ENCODE measurements at places on chromosomes 2 and 18. TPM values are rescaled to one million over a fixed set of nuclear protein-coding genes. Genes with fewer than 3 reads are reported as not detected.

Gene FOXI3
- not detected for total RNA-seq

Gene NEB
- total RNA-seq = 0.68 TPM

Gene ANKRD44
- 34.2 TPM for total RNA-seq

- H3K27me3 ChIP-seq = no peaks in the 10 kb centered on the region
- peaks cover 8% of the 10 kb centered on the region for H3K36me3 ChIP-seq
- H3K4me3 ChIP-seq = no peak overlapping the region
- H3K27ac ChIP-seq = no peak overlapping the region
These were observed 8.6 kb downstream of the OXER1 start for GRCh38 chr2:42755191-42755880.

- peaks cover 44% of the 10 kb centered on the region for H3K4me1 ChIP-seq
- peak overlapping the region; percentile 69 for H3K27ac ChIP-seq
- no peaks in the 10 kb centered on the region for H3K36me3 ChIP-seq
- H3K27me3 ChIP-seq = no peaks in the 10 kb centered on the region
- no peak overlapping the region for H3K4me3 ChIP-seq
These were observed 4.4 kb upstream of the SMAD7 start for GRCh38 chr18:48954886-48955819.

DNA sequence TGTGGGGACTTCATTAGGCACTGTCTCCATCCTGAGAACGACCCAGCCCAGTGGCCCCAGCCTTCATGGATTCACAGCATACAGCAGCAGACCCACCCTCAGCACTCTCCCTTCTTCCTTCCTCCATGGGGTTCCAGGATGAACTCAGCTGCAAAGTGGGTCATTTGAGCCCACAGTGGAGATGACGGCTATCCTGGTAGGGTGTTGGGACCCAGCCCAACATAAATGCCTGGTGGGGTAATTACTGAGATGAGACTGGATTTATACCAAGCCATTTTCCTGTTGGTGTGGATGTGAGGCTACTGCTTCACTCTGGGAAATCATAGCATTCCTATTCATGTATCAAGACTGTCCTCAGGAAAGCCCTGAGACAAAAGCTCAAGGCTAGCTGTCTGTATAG, 536.7 kb upstream of the TNP1 start:
- peaks cover 55% of the 10 kb centered on the region for H3K4me1 ChIP-seq
- peak overlapping the region; percentile 73 for H3K27ac ChIP-seq
- no peaks in the 10 kb centered on the region for H3K36me3 ChIP-seq
- H3K27me3 ChIP-seq = no peaks in the 10 kb centered on the region
- no peak overlapping the region for H3K4me3 ChIP-seq

DNA sequence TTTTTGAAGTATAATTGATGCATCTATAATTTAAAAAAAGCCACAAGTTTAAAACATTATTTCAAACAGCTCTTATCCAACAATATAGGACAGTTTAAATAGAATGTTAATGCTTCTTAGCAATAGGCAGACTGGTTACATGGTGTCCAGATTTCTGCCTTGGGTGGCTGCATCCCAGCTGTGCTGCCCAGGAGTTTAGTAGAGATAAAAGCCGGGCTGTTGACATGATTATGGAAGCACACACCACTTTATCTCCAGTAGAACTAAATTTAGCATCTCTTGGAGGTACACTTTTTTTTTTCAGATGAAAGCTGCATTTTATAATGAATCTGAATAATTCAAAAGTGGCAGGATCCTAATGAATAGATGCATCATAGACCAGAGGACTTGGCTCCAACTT, 309.7 kb downstream of the PLCL1 start:
- H3K36me3 ChIP-seq = no peaks in the 10 kb centered on the region
- H3K27ac ChIP-seq = no peak overlapping the region
- H3K27me3 ChIP-seq = no peaks in the 10 kb centered on the region
- DNase-seq = no peak

GRCh38 chr18:8998481-8999217, 103.8 kb upstream of the NDUFV2 start:
- no peak overlapping the region for H3K4me3 ChIP-seq
- no peak for DNase-seq
- H3K36me3 ChIP-seq = no peaks in the 10 kb centered on the region
- peaks cover 28% of the 10 kb centered on the region for H3K4me1 ChIP-seq
- no peak overlapping the region for H3K27ac ChIP-seq

- no peak for DNase-seq
- no peaks in the 10 kb centered on the region for H3K36me3 ChIP-seq
- no peak overlapping the region for H3K4me3 ChIP-seq
These were observed 207.0 kb upstream of the FANCL start for GRCh38 chr2:58448065-58448507.

GRCh38 chr18:32446780-32447179, 23.9 kb downstream of the GAREM1 start:
- DNase-seq = no peak
- H3K4me1 ChIP-seq = no peaks in the 10 kb centered on the region
- no peak overlapping the region for H3K4me3 ChIP-seq
- no peaks in the 10 kb centered on the region for H3K27me3 ChIP-seq
- no peak overlapping the region for H3K27ac ChIP-seq

DNA sequence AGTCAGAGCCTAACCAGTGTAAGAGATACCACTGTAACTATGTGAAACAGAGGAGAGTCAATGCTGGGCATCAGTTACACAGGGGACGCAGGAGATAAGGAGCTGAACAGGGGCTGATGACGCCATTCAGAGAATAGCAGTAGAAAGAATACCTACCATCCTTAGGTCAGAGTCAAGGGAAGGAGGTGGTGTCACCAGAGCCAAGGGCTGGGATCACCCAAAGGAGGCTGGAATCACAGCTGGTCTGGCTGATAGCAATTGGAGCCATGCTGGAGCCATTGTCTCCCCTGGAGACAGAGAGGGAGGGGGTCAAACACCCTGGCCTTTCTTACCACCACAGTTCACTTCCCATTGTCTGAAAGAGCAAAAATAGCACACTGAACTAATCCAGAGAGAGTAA, 37.3 kb upstream of the C18orf32 start:
- H3K4me1 ChIP-seq = no peaks in the 10 kb centered on the region
- no peak overlapping the region for H3K4me3 ChIP-seq
- H3K27ac ChIP-seq = no peak overlapping the region
- no peaks in the 10 kb centered on the region for H3K36me3 ChIP-seq
- no peaks in the 10 kb centered on the region for H3K27me3 ChIP-seq

- H3K4me3 ChIP-seq = no peak within 1 kb of the TSS
- H3K36me3 ChIP-seq = no peaks in the 10 kb centered on the region
- H3K27ac ChIP-seq = no peak within 1 kb of the TSS
- H3K27me3 ChIP-seq = no peaks in the 10 kb centered on the region
- no peak for DNase-seq
These were observed at the start of gene ERMN for GRCh38 chr2:157325786-157326185. TSS of gene ERMN (minus strand) at chr2:157325824. CDS start at chr2:157325642, 182 bp downstream.

- DNase-seq = no peak
- no peak overlapping the region for H3K4me3 ChIP-seq
- no peaks in the 10 kb centered on the region for H3K27me3 ChIP-seq
- no peaks in the 10 kb centered on the region for H3K36me3 ChIP-seq
These were observed 3.0 kb upstream of the GCG start for GRCh38 chr2:162155093-162155492.

GRCh38 chr2:223300326-223300725, 248.3 kb downstream of the KCNE4 start:
- no peaks in the 10 kb centered on the region for H3K4me1 ChIP-seq
- no peak overlapping the region for H3K27ac ChIP-seq
- no peaks in the 10 kb centered on the region for H3K27me3 ChIP-seq
- H3K36me3 ChIP-seq = no peaks in the 10 kb centered on the region
- no peak overlapping the region for H3K4me3 ChIP-seq
- DNase-seq = no peak

GRCh38 chr2:71781695-71782228, 328.4 kb downstream of the DYSF start:
- no peaks in the 10 kb centered on the region for H3K36me3 ChIP-seq
- DNase-seq = no peak
- H3K4me3 ChIP-seq = no peak overlapping the region

DNA sequence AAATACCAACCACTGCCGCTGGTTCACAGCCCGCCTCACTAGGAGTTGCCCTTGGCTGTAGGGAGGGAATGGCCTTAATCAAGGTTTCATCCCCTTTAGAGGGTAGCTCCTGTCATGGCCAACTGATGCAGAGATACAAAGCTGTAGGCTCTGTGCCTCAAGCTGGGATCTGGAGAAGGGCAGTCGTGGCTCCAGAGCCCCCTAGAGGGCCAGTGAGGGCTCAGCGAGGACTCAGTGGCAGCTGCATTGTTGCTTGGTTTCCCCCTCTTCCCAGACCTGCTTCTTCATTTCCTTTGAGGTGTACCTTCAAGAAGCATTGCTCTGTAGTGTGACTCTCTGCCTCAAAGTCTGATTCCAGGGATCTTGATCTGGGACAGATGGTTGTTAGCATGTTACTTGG, 302.1 kb downstream of the LPIN1 start:
- H3K4me3 ChIP-seq = no peak overlapping the region
- no peaks in the 10 kb centered on the region for H3K36me3 ChIP-seq
- no peaks in the 10 kb centered on the region for H3K4me1 ChIP-seq

DNA sequence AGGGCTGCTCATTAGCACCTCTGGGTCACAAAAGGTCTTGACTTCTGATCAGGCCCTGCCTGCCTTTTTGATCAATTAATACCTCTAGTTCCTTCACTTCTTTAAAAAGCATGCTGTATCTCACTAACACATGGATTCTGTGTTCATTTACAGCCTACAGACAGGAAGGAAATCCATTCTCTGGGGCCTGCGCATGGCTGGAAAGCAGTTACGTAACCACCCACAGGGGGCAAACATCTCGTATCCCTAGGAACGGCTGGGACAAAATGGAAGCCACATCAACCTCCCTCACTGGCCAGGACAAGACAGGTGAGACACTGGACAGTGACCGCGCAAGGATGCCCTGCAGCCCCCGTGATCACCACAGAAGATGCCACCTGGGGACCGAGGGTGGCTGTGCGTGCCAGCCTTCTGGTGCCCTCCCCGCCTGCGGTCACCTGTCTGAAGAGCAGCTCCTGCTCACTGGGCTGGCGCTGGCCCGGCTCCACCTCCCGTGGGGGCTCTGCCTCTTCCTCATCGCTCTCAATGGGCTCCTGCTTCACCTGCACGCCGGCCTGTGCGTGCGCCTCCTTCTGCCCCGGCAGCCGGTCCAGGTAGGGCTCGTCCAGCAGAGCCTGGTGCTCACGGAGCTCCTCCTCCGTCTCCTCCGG, 266.9 kb downstream of the TWIST2 start:
- DNase-seq = no peak
- no peak overlapping the region for H3K4me3 ChIP-seq
- H3K27me3 ChIP-seq = no peaks in the 10 kb centered on the region
- no peaks in the 10 kb centered on the region for H3K4me1 ChIP-seq
- H3K36me3 ChIP-seq = peaks cover 15% of the 10 kb centered on the region

- peaks cover 34% of the 10 kb centered on the region for H3K27me3 ChIP-seq
- no peaks in the 10 kb centered on the region for H3K4me1 ChIP-seq
- peak; percentile 40 for DNase-seq
- H3K27ac ChIP-seq = no peak overlapping the region
These were observed 3.2 kb upstream of the CYP26B1 start for GRCh38 chr2:72150861-72151356.

DNA sequence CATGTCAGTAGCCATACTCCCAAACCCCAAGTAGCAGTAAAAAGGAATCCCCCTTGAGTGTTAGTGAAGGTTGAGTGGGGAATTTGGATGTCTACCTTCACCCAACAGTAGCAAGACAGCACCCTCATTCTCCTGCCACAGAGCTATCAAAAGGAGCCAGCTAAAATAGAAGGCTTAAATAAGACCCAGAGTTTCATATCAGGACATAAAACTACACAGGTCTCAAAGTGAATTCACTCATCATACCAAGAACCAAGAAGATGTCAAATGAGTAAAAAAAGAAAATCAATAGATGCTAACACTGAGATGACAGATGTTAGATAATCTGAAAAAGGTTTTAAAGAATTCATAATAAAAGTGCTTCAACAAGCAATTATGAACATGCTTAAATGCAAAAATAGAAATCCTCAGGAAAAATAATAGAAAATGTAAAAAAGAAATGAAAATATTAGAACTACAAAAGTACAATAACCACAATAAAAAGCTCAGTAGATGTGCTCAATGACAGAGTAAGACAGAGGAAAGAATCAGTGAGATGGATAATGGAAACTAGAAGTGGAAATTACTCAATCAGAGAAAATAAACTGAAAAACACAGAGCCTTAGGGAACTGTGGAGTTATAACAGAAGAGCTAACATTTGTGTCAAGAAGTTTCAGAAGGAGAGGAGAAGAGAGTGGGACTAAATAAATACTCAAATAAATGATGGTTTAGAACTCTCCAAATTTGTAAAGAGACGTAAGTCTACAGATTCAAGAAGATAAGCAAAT, 90.5 kb downstream of the EDAR start:
- H3K36me3 ChIP-seq = no peaks in the 10 kb centered on the region
- DNase-seq = no peak
- no peak overlapping the region for H3K4me3 ChIP-seq

GRCh38 chr18:55473058-55473457, 114.9 kb downstream of the TCF4 start:
- peaks cover 6% of the 10 kb centered on the region for H3K4me1 ChIP-seq
- no peak overlapping the region for H3K27ac ChIP-seq
- no peaks in the 10 kb centered on the region for H3K27me3 ChIP-seq
- no peak overlapping the region for H3K4me3 ChIP-seq
- no peak for DNase-seq

GRCh38 chr2:54041135-54041534, 70.3 kb upstream of the PSME4 start:
- no peaks in the 10 kb centered on the region for H3K36me3 ChIP-seq
- no peak for DNase-seq
- no peaks in the 10 kb centered on the region for H3K27me3 ChIP-seq
- H3K27ac ChIP-seq = no peak overlapping the region
- peaks cover 6% of the 10 kb centered on the region for H3K4me1 ChIP-seq

DNA sequence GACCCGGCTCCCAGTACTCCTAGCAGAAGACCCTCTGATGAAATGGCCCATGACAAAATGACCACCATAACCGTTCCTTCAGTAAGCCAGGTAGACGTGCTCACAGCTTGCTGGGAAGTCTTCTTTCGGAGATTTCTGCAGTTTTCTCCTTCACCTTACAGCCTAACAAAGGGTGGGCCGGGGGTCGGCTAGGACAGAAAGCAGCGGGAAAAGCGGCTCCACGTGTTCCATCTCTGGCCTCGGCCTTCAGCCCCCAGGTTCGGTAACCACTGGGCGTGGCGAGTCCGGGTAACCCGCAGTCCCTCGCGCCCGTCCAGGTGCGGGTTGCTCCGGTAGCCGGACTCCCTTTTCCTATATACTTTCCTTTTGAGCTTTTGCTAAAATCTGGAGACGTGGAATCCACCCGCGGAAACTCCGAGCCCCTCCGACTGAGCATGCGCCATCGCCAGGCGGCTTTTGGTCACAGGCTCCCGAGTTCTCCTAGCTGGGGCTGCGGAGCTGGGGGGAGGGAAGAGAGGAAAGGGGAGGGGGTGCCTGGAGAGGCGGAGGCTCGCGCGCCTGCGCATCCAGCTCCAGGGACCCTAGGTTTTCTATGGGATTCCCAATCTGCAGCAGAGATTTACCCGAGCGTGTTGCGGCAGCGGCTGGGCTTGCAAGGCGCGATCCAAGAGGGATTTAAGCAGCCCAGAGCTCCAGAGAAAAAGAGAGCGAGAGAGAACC, at the start of gene VSNL1:
Gene VSNL1 (plus strand): TSS at position 604 of the 720 bp plus-strand sequence. CDS start 51,379 bp downstream, outside the sequence.
- H3K4me1 ChIP-seq = peaks cover 20% of the 10 kb centered on the region
- peak; percentile 84 for DNase-seq
- H3K4me3 ChIP-seq = peak within 1 kb of the TSS; percentile 51
- no peaks in the 10 kb centered on the region for H3K36me3 ChIP-seq

- H3K4me3 ChIP-seq = no peak overlapping the region
- DNase-seq = no peak
- H3K27ac ChIP-seq = peak overlapping the region; percentile 88
- peaks cover 53% of the 10 kb centered on the region for H3K4me1 ChIP-seq
These were observed 15.4 kb upstream of the CAVIN2 start for GRCh38 chr2:191862156-191862775.

- peaks cover 31% of the 10 kb centered on the region for H3K27me3 ChIP-seq
- no peak overlapping the region for H3K4me3 ChIP-seq
- no peaks in the 10 kb centered on the region for H3K4me1 ChIP-seq
- DNase-seq = no peak
- no peaks in the 10 kb centered on the region for H3K36me3 ChIP-seq
- H3K27ac ChIP-seq = no peak overlapping the region
These were observed 176.3 kb downstream of the INHBB start for GRCh38 chr2:120522151-120522751.
